Activated T-helper 2 cell treated with anti-CD3 and anti-CD28 coated beads, Interferon-gamma antibody, Interleukin-2, Interleukin-4, amounts not matched to agents 10 μg/mL and 5 μg/mL and 100 μg/mL, durations not matched to agents 14 hours and 24 hours and 36 hours (primary cell): ENCODE measurements at places on chromosomes 3 and 15.

DNA sequence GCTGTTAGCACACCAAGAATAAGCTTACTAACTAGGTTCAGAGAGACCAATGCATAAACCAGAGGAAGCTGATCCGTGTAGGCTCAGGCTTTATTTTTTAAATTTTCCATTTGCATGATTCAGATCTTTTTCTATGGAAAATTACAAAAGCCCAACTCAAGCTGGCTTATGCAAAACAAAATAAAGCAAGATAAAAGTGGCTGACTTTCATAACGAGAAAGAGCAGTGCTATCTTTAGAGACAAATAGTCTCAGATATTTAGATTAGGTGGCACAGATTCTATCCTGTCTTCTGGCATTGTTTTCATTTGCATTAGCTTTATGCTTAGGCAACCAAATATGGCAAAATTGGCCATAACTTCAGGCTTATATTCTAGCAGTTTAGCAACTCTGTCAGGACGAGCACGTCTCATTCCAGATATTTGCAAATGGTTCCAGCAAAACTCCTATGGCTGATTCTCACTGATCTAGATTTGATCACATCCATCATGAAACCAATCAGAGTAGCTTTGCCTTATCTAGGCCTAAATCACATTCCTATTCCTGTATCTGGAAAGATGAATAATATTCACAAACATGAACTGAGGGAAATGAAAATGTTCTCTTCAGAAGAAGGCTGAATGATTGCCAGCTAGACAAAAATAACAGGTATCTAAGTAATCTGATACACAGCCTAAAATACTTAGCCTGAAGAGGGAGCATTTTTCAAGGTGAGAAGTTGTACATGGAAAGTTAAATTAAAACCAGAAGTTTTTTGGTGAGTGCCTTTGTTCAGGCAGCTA lies 216.4 kb upstream of the DPPA4 start:
- DNase-seq = no peak

GRCh38 chr3:125061170-125061569 lies 5.4 kb upstream of the HEG1 start:
- no peak for DNase-seq

DNA sequence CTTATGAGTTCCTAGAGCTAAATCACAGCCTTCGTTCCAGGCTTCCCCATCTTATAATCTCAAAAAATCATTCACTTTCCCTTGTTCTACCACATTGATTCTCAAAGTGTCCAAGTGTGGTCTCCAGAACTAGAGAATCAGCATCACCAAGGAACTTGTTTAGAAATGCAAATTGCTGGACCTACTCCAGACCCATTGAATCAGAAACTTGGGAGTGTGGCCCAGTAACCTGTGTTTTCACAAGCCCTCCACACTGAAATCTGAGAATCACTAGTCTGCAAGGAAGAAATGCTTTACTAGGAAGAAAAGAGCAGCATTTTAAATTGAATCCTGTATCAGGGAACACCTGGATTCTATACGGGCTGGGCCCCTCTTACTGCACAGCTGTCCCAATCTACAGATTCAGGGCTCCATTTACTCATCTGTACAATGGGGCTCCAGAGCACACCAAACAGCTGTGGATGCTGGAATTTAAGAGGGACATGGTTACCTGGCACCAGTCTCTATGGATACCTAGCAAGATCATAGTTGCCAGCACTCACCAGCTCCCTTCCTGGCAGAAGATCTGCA lies 3.9 kb downstream of the MEGF11 start:
- DNase-seq = no peak

DNA sequence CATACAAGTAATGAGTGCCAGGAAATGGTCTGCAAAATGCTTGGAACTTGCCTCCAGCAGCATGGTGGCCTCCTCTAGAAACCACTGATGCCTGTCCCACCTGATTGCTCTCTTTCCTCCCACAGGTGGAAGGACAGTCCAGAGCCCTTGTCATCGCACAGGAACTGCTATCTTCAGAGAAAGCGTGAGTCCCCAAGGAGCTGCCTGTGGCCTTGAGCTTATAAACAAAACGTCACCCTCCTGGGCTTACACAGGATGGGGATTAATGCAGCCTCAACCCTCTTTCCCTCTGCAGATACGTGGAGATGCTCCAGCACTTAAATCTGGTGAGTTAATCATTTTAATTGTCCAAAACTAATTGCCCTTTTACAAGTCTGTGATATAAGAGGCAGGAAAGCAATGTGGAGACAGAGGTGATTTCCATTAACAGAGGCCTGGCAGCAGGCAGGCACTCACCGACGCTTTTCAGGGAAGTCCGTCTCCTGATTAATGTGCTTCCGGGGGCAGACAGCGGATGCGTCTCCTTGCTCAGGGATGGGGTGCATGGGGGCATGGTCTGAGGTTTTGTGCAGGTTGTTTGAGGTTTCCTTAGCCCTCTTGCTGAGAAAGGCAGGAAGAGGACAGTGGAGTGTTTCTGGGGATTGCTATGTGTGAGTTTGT lies 61.8 kb downstream of the FGD5 start:
- no peak for DNase-seq

- no peak for DNase-seq
Observed at GRCh38 chr3:139676632-139677387, 962 bp downstream of the NMNAT3 start.

DNA sequence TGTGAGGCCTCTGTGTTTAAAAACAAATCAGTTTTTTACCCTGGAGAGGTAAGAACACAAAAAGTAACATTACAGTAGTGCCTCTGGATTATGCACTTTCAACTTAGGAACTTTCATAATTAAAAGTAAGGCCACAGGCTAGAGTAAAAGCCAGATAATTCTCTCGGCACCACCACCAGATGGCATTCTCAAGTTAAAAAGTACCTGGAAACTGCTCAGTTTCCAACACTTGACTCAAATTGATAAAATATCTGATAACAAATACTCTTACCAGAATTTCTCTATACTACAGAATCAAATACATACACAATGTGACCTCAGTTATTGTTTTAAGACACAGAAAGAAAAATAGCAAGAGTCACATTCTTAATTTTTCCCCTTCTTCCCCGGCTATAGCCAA lies 19.9 kb downstream of the SPICE1 start:
- DNase-seq = no peak

- DNase-seq = peak; percentile 63
Observed at GRCh38 chr15:63191895-63192618, 2.7 kb downstream of the RAB8B start.

GRCh38 chr3:133115176-133115575 lies 77.0 kb downstream of the TMEM108 start:
- no peak for DNase-seq

DNA sequence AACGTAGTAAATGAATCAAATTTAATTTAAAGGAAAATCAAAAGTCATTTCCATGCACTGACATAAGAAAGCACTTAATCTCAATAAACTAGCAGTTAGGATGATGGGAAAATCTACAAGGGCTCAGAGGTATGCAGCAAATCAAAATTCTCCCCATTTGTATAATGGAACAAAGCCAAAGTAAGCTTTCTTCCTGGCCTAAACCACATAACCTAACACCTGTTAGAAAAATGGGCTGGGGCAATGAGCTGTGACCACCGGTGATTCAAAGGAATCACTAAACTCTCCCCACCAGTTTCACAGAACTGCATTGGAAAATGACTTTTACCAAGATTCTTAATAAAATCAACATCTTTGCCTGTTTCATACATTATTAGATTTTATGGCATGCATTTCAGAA lies 1024.3 kb downstream of the FHIT start:
- DNase-seq = no peak
